ENCODE measurements at places on chromosomes 2 and 18.

DNA sequence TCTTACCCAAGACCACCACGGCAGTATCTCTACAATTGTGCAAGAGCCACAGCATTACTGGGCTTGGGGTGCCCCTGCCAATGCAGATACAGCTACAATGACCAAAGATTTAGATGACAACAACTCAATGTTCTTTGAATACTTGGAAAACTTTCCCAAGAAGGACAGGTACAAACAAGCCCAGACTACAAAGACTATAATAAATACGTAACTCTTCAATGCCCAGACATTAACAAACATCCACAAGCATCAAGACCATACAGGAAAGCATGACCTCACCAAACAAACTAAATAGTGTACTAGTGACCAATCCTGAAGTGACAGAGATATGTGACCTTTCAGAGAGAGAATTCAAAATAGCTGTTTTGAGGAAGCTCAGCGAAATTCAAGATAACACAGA, 62.8 kb downstream of the ICA1L start:
- DNase-seq = no peak

DNA sequence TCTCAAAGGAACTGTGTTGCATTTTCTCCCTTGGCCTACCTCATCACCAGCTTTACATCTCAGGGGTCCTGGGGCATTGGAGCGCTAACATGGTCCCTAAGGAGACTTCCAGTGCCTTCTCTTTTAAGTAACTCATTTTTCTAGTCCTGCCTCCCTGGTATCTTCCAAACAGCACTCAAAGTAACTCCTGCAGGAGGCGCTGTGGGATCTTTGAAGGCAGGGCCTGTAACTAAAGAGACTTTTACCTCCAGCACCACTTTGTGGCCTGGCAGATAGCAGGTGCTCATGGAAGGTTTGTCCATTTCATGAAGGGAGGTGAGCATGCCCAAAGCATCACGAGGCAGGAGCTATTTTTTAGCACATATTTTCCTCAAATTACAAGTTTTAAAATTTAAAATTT, 411.0 kb upstream of the GYPC start:
- DNase-seq = no peak

DNA sequence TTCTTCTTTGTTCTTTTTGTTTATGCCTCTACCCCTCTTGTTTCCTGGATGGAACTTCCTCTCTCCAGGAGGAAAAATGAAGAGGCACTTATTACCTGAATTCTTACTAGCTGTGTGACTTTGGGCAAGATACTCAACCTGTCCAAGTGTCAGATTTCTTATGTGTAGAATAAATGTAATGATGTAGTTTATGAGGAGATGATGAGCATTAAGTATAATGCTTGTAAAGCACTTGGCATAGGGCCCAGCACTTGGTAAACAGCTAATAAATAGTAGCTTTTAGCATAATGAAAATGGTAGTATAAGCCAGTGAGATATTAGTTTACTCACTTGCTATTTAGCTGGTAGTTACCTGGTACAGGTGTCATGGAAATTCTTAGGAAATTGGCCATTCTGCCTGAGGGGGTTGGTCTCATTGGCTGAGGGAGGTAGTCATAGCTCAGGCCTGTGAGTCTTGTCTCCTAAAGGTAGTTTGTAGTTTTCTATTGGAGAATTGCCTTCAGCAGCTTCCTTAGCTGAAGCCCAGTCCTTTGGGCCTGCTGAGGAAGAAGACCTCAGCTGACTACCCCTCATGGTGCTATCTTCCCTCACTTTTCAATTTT, 133.4 kb upstream of the NABP1 start:
- DNase-seq = no peak

DNA sequence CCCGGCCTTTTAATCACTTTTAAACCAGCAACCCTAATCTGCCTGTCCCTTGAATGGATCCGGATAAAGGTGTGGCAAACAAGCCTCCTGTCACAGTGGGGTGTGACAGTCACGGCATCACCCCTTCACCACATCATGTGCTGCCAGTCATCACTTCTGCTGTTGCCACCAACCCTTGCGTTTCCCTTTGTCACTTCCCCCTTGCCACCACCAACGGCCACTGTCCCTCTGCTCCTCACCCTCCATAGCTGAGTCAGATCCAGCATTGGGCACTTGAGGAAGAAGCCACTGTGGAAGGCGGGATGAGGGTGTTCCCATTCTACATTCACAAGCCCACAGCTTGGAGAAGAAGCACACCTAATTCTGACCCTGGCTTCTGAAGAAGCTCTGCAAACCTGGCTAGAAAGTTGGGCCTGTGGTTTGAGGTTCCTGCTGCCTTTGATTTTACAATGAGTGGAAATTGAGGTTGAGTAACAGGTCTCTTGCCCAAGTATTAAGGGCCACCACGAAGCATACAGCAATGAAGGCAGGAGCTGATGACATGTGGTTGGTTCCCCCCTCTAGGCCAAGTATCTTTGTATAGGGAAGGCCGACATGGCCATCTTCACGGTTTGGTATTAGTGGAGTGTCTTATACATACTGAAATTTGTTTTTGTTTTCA, 22.9 kb upstream of the DARS1 start:
- peak; percentile 81 for DNase-seq

DNA sequence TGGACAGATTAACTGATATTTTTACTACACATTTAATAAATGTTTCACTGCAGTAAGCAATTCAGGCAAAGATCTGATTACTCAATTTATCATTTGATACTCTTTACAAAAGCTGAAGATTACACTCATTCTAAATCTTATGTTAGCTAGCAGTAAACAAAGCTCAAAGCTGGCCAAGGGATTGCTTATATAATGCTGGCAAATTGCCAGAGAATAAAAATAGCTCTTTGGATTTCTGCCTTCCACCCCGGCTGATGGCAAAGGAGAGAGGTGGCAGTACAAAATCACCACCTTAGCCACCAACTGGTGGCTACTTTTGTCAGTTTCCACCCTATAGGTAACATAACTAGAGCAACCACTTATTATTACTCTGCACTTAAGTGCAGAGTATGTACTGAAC, 320.5 kb downstream of the FSIP2 start:
- DNase-seq = no peak

GRCh38 chr2:128643221-128644065, 324.8 kb upstream of the HS6ST1 start:
- DNase-seq = no peak

DNA sequence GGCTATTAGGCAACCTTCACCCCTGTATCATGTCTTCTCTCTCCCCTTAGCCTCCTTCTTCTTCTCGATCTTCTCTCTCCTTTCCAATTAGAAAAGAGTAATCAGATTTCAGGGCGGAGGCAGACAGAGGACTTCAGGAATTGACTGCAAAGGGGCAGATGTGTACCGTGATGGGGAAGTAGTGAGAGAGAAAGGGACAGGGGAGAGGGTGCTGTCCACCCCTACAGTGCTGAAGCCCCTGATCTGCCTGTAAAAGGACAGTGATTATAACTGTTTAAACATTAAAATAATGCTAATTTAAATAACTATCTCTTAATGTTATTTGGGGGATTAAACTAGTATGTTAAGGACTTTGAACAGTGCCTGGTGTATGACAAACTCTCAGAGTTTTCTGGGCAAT, 178.5 kb downstream of the ACTR3 start:
- no peak for DNase-seq

DNA sequence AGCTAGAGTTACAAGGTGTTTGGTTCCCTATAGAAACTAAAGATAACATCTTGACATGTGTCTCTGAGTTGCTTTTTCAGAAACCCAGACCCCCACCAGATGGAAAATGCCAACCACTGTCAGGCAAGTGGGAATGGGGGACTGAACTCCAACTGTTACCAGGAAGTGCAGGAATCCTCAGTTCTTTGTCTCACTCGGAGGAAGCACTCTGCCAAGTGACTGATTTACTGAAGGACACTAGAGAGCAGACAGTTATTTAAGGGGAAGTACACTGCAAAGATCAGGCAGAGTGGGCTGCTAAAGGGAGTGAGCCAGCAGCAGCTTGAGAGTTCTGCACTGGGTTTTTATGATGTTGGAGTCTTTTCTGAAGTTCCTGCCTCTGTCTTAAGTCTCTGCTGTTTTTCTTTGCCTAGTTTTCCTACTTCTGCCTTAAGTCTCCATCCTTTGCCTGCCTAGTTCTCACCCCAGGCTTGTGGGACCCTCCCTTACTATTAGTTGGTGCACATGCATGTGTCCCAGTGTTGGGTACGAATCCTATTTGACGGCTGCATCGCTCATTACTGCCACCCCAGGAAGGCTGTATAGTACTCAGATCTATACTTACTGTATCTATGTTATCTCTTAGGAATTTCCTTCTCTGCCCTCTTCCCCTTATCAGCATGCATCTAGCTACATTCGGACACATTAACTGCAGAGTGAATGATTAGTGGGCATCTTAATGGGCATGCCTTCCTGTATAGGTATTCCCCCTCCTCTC, 97.1 kb downstream of the TEX51 start:
- no peak for DNase-seq

DNA sequence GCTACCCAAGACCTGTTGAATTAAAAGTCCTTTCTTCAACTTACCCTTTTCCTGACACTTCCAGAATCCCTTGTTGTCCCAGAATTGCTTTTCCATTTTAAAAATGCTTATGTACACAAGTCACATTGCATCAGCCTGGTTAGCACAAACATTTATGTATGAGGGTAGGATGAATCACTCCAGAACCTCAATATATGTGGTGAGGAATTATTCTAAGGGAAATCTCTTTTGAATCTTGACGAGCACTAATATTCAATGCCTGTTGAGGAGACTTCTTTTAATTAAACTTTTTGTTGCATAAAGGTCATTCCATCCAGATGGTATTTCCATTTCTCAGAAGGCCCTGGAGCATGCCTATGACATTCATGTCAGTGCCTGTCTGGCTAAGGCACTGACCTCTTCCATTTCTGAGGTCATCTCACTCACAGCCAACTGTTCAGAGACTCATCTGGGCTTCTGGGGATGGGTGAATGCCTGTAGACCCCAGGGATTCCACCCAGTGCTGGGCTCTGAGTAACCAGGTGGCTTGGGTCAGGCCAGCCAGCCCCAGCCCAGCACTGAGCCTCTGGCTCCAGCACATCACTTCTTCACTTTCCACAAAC, 28.2 kb downstream of the ACMSD start:
- DNase-seq = no peak

DNA sequence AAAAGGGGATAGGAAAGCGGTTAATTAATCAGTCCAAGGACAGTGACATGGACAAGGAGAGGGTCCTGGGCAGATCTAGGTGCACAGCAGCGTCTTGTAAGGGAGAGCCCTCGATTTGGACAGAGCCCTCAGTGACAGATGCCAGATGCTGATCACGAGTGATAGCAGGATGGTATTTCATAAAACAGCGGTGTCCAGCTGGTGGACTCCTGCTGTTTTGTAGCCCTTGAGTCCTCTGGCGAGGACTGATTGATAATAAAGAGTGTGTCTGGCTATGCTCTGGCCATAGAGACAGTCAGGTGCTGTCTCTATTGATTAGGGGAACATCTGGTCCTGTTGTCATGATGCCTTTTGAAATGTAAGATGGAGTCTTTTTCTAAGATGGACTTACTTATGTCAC, 180.7 kb downstream of the NCK2 start:
- no peak for DNase-seq

DNA sequence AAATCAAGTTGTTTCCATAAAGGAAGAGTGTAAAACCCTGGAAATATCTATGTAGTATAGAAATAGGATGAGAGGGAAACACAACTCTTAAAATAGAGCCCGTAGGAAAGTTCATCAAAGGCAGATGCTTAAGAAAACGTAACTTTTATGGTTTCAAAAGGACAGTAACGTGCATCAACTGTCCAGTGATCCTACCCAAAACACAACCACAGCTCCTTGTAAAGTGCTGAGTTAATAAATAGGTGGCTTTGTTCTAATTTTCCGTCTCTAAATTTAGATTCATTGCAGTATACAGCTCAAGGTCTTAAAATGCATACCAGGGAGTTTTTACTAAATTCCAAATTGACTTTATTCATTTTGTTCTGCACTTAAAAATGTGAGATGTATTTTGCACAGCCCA, 282.1 kb upstream of the ID2 start:
- DNase-seq = no peak

DNA sequence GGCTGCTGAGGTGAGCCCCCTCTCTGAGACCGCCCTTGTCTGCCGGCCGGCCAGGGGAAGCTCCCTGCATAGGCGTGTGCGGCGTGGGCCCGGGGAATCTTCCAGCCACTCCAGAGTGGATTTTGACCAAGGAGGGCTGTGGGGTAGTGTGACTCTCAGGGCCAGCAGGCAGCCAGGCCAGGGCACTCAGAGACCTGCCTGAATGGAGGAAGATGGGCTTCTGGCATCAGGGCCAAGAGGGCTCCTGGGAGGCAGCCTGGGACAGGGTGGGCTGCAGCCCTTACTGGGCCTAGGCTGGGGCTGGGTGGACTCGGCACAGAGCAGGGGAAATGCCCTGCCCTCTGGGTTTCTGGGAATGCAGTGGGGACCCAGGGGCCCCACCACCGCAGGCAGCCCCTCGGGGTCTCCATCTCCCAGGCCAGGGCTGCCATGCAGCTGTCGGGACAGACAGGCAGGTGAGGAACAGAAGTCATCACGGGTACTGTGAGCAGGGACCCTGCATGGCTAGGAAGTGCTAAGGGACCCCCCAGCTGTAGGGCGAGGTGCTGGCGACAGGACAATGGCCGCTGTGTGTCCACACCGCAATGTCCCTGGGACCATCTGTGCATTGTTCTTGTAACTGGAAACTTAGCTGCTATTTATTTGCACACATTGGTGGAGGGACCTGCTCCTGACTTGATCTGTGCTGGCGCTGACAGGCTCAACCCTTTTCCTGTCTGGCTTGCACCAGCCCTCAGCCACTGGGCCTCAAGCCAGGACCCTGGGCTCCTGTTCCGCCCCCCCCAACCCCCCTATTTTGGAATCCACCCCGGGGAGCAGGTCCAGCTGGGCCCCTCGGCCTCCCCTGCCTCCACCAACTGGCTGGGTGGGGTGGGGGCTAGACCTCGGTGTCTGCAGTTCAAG, 4.1 kb downstream of the PDCD1 start:
- DNase-seq = no peak

DNA sequence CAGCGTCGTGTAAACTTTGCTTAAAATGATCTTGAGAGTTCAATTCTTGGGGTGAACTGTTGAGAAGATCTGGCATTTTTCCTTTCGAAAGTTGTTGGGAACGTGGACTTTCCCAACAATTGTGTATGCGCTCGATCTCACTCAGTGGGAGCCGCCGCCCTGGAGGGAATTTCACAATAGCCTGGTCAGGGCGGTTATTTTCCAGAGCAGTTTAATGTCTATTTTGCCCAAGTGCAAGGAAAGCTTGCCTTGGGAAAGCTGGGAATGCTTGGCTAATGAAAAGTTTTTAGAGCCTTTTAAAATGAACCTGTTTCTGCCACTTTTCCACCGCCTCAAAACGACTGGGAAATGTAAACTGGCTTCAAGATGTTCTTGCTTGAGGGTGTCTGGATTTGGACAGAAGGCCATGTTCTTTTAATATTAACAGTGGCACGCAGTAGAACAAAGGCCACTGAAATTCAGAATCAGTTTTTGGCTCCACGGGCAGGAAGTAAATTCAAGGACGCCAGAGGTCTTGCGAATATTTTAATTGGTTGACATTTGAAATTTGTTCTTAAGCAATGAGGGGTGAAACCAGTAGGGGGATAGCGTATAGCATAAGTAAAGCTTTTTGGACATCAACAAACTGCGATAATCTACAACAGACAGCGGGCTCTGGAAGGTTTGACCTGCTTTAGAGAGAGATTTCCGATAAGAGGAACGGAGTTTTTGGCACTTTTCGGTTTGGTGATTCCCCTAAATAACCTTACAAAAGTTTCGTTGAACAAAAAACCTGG, 1.2 kb downstream of the CFLAR start:
- DNase-seq = peak; percentile 70

GRCh38 chr2:126828051-126828450, 70.6 kb upstream of the TEX51 start:
- no peak for DNase-seq

Measured in activated effector memory CD4-positive, alpha-beta T cell treated with anti-CD3 and anti-CD28 coated beads, Interleukin-2, amount 50 U/mL, for 16 hours (primary cell).